ENCODE measurements at places on chromosomes 5 and 9.

- no peak for DNase-seq
Observed at GRCh38 chr5:92980491-92980890, 600.5 kb downstream of the NR2F1-AS1 start.

DNA sequence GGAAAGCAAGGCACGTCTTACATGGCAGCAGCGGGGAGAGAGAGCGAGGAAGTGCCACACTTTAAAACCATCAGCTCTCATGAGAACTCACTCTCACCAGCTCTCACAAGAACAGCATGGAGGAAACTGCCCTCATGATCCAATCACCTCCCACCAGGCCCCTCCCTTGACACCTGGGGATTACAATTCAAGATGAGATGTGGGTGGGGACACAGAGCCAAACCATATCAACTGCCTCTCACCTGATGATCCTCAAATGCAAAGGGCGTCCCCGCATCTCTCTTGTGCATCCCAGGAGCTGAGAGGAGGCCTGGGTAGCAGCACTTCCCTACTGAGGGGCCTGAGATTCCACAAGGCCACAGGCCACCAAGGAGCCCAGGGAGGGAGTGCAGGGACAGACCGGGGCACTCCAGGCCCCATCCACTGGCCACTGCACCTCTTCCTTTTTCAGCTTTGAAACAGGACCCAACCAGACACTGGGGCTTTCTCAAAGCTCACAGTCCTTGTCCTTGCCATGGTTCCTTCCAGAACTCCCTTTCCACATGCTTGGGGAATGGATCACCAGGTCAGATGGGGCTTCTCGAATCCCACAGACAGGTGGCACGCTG is 54.5 kb upstream of the IL17B start:
- DNase-seq: no peak

DNA sequence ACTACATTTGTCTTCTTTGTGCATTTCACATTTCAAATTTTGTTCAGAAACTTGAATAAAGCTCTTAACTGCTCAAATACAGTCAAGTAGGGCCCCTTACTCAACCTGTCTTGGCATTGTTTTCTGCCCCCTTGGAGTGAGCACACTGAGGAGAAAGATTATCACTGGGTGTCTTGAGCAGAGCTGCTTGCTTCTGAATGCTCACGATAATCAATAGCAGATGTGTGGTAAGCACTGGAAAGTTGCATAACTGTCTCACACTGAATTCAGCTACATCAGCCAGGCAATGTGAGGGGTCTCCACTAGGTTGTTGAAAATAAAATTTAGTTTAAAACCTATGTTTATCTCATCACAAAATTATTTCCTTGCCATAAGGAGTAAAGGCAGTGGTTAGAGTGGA is 7.8 kb upstream of the TNFAIP8 start:
- DNase-seq: no peak

DNA sequence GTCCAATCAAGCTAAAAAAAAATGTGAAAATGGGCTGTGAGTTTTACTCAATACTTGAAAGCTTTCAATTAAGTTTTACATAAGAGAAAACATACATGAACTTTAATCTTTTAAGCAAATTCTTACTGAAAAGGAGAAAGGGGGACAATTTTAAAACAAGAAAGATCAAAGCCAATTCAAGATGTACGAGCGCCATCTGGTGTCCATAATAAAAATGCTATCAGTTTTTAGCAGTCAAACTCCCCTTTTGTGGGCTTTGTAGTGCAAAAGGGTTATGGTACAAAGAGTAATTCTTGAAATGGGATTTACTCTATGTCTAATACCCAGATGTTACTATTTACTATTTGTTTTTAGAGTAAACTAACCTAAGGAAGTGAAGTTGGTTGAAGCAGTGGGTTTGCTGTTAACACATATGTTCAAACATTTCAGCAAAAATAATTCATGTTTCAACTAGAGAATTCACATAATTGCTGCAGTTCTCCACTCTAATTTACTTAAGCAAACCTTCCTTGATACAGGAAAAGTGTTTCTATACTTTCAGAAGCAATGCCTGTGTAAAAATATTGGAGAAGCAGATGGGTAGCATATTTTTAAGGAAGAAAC is 228.2 kb upstream of the TYRP1 start:
- DNase-seq: no peak

DNA sequence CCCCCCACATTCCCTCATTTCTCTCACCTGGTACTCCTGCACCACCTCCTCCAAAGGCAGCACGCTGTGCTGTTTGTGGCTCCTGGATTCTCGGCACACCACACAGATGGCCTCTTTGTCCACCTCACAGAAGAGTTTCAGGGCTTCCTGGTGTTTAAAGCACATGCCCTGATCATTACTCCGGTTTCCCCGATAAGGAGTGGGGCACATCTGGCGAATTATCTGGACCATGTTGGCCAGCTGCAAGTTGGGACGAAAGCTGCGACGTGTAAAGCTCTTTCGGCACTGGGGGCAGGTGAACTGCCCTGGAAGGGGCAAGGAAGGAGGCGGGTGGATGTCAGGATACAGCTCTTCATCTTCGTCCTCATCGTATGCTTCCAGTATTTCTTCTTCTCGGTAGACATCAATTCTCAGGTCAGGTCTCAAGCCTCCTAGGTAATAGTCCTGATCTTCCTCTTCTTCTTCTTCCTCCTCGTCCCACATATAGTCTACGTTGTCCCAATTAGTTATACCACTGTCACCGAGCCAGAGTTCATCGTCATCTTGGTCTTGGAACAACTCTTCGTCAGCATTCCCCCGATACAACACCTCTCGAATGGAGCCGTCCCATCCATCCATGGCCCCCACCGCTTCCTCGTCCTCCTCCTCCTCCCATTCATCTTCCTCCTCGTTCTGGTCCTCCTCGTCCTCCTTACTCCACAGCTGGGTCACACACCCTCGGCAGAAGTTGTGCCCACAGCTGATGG is 796 bp downstream of the TRIM52 start:
- no peak for DNase-seq

DNA sequence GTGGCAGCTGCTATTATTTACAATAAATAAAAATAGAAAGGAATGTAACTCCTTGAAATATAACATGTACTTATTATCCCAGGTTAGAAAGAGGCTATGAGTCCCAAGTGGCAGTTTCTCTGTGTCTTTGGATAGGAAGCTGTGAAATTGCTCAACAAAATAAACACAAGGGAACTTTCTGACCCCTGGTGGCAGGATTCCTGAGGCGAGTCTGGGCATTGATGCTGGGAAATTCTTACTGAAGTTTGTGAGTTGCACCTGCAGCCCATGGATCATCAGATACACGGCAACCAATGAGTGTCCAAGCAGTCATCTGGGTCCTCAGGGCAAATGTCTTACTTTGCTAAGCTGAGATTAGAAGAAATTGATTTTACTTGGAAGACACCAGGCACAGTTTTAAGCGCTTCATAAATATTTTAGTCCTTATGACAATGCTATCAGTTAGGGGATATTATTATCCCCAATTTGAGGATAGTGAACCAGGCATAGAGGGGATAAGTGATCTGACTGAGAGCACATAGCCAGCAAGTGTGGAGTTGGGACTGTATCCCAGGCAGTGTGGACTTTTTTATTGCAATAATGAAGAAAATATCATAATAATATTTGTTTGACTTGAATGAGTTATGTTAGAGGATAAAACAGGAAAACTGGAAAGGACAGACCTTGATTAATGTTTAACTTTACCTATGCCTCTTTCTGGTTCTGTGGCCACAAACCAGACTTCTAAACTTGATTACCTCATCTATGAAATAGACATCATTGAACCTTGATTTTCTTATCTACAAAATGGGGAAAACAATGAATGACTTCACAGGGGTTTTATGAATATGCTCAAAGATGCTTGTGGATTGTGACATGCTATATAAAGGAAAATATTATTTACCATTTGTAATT is 265.5 kb upstream of the ADAMTSL1 start:
- DNase-seq: no peak

DNA sequence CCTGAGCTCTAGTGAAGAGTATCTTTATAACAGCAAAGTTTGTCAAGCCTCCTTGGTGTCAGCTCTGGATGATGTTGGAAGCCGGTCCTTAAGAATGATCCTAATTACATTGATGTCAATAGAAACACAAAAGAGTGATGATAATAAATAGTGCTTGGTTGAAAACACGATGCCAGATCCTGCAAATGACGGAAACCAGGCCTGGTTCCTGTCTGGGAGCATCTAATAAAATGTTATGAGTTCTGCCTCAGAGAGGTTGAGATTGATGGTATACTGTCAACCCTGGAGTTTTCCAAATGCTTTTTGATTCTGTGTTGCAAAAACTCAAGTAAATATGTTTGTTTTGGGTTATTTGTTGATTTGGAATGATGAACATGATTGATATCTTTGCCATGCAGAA is 23.3 kb downstream of the HMHB1 start:
- no peak for DNase-seq

DNA sequence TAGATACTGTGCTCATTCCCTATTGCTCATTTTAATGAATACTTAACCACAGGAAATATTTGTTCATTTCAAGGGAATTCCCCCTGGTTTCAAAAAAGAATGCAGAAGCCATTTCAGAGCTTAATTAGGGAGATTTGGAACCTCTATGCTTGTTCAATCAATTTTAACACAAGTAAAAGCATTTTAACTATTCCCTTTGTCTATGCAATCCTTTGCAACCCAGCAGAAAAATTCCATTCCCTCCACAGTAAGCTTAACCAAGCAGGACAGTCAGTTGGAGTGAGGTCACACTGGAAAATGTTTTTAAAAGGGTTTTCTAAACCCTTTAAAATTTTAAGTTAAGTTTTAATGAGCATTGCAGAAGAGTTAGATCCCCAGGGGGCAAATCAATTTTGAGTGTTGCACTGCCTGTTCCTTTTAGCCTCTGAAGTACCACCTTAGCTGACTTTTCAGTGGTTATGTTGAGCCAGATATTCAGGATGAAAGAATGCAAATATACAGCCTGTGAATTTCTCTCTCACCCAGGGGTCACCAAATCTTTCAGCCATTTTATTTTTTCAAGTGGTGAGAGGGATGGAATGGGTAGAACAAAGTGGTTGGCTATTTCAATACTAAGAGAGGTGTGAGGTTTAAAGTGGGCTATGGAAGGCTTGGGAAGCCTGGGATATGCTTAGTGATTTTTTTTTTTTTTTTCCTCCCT is 356.2 kb upstream of the NUDT12 start:
- no peak for DNase-seq

DNA sequence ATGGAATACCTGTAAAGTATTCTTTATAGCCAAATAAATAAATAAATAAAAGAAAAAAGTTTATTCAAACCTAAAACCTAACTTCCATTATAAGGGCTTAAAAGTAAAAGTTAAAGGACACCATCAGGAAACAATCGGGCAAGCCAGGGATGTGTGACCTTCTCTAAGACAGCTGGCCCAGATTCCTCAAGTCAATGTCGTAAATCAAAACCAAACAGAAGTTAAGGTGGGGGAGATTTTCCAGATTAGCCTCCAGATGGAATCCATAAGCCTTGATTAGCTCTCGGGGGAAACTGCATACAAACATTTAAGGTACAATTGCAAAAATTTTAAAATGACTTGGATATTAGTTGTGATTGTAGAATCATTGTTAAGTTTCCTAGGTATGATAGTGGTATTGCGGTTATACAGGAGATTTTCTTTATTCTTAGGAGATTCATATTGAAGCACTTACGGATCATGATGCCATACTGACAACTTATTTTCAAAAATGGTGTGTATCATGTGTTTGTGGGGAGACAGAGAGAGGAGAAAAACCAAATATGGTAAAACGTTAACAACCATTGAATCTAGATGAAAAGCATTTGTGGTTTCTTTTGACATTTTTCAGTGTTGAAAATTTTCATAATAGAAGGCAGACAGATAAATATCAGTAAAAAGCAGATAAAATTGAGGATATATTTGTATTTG is 21.5 kb upstream of the MGAT1 start:
- no peak for DNase-seq

DNA sequence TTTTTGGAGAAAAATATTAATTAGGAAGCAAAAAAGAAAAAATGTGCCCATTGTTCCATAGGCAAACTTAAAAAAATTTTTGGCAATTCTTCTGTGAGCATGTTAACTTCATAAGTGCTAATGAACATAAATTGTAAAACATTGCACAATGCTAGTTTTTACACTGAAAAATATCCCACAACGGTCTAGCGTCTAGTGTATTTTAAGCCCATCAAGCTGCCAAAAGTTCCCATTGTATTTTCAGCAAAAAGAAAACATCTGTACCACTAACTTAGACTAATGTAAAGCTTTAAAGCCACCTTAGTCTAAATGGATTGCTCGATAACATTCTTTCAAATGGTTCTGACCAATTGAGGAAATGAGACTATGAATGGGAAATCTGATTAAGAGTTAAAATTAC is 2.8 kb downstream of the NR6A1 start:
- DNase-seq: no peak

DNA sequence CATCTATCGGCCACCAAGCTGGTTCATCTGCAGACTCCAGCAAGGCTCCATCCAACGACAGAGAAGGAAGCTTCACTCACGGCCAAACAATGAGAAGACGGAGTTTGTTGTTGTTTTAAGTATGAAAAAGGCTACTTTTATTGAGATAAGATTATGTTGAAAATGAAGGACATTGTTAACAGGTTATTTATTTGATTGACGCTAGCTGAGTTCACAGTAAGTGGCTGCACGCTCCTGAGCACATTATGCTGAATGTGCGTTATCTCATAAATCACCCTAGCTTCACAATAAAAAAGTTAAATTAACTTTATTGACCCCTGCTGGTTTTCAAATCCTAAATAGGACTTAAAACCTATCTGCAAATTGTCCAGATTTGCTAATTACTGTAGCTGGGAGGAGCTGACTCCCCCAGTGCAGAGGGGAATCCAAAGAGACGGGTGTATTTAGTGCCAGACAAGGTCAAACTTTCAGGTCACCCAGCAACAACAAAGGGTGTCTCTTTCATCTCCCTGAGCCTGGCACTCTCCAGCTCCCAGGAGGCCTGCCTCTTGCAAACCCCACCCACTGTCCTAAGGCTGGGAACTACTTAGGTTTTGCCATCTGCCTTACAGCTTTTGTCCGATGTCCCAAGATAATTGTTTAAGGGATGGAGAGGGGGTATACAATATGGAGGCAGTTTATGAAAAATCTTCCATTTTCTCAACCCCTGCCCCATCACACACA is 129.2 kb downstream of the ZDHHC21 start:
- DNase-seq: no peak

- no peak for DNase-seq
Observed at GRCh38 chr5:28574606-28575005, 1536.2 kb upstream of the CDH9 start.

DNA sequence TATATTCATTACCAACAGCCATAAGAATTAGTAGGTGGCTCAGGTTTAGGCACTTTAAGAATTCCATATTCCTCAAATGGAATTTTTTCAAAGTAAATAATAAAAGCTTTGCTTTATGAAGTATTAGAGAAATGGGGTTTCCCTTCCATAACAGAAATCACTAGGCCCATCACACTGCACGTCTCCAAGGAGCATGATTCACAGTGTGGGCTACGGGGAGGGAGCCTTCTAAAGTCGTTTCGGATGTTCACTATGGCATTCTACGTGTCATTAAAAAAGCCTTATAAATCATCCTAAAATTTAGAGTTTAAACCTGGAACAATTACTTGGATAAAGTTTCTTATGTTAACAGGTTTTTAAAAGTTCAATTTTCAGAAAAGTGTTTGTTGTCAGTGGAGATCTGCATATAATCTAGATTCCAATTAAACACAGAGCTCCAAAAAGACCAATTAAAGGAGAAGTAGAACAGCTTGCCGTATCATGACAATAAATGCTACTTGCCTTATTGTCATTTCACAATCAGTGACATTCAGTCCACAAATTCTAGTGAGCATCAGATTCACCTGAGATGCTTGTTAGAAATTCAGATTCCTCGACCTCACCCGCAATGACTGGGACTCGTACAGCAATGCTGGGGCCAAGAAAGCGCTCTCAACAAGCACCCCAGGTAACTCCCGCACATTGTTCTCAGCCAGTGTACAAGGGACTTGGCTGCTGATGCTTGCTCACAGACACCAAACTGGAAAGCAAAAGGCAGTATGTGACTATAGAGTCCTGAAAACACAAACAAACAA is 115.7 kb downstream of the NFIB start:
- no peak for DNase-seq

Data from activated effector memory CD4-positive, alpha-beta T cell treated with anti-CD3 and anti-CD28 coated beads, Interleukin-2, amount 50 U/mL, for 16 hours (primary cell).